Effector memory CD4-positive, alpha-beta T cell (primary cell): ENCODE measurements at places on chromosomes 16 and 17.

DNA sequence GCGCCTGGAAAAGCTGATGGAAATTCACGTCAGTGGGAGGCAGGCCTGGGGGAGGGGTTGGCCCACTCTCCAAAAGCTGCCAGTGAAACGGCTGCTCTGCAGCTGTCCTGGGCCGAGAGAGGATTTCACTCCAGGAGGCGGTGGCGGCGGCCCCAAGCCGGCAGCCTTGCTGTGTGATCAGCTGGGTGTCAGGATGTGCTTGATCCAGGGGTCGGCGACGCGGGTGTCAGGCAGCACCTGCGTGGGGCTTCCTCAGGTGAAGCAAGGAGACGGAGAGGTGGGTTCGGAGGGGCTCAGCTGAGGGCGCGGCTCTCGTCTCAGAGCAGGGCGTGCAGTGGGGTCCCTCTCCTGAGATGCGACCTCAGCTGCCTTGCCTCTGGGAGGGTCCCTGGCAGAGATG lies 7.0 kb downstream of the CBFA2T3 start:
- DNase-seq, result no peak

DNA sequence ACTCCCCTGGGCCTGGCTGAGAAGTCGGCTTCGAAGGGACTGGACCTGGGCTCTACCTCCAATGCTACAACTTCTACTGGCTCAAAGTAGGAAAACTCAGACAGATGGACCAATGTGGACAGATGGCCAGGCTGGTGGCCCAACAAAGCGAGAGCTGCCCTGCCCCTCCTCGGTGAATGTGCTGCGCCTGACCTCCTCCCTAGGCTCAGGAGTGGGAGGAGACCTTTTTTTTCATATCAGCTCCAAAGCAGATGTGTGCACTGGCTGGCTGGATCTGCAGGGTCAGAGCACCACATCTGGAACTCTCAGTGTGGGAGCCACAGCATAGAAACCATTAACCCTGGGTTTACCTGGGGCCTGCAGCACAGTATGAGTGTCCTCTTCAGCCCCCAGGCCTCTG lies 20.8 kb downstream of the ATP6V0D1 start:
- DNase-seq, result no peak

GRCh38 chr17:56085576-56086267 lies 67.6 kb upstream of the ANKFN1 start:
- DNase-seq, result no peak

GRCh38 chr16:52227851-52228250 lies 319.1 kb downstream of the TOX3 start:
- DNase-seq, result no peak

DNA sequence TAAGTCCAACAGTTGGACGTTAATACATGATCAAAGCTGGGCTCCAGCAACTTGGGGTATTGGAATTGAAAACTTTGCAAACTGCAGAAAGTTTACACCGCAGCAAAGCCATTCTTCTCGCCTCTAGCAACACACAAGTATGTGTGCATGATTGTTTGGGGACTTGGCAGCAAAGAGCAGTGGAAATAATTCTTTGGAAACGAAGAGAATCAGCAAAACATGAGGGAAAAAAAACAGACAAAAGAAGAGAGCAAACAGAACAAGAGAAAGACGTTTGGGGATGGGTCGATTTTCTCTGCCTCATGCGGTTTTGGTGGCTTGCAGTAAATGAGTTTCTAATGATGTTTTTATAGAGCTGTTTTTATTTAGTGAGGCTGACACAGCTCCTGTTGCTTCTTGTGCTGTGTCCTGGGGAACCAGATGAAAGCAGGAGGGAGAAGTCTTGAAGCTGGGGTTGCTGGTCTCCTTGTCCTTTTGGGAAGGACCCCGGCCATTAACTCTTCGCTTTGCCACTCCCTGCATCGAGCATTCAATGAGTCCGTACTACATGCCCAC lies 502.9 kb downstream of the GRIN2A start:
- DNase-seq, result no peak

GRCh38 chr16:57115514-57116182 lies 23.3 kb downstream of the CPNE2 start:
- no peak for DNase-seq

DNA sequence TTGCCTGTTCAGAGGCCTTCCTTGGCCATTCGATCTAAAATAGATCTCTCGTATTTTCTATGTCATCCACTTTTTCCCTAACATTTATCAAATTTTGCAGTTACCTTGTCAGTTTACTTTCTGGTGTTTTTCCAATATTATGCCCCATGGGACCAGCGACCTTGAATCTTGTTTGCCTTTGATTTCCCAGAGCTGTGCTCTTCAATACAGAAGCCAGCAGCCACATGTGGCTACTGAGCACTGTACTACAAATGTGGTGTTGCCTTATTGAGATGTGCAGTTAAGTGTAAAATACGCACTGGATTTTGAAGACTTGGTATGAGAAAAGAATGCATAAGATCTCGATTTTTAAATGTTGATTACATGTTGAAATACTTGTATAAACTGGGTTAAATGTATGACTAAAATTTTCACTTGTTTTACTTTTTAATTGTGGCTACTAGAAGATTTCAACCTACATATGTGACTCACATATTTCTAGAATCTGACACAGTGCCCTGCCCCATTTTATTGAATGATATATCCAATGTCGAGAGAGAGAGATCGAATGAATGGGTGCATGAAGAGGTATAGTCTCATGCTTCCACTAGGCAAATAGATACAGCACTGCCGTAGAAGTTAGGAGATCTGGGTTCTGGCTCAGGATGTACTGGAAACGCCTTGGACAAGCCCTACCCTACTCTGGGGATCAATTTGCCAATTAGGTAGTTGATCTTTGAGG lies 824 bp upstream of the PSME3 start:
- no peak for DNase-seq

DNA sequence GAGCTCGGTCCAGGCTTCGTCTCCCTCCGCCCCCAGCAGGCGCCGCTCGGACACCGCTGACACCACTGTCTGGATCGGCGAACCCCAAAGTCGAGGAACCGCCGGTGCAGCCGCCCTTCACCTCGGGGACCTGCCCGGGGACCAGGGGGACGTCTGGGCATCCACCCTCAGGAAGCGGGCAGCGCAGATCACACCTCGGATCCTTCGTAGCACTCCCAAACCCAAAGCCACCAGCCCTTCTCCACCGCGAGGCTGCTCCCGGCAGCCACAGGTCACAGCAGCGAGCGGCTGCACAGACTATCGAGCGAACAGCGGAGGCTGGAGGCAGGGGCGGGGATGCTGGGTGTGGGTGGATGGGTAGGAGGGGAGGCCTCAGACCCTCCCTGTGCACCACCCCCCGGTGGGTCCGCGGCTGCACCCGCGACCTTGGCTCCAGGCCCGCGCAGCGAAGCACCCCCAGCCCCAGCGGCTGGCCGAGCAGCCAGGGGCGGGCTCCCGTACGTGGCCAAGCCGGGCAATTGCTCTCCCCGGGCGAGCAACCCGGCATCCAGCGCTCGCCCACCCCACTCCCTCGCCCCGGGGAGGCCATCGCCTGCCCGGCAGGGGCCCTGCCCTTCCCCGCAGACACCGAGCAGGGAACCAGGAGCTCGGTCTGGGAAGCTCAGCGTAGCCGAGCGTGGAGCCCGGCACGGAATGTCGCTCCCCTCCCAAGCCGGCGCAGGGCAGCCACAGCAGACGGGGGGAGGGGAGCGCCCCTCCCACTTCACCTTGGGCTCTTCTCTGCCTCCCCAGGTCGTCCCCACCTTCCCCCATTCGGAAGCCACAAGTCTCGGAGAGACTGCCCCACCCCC lies 1.0 kb downstream of the SDK2 start:
- no peak for DNase-seq

DNA sequence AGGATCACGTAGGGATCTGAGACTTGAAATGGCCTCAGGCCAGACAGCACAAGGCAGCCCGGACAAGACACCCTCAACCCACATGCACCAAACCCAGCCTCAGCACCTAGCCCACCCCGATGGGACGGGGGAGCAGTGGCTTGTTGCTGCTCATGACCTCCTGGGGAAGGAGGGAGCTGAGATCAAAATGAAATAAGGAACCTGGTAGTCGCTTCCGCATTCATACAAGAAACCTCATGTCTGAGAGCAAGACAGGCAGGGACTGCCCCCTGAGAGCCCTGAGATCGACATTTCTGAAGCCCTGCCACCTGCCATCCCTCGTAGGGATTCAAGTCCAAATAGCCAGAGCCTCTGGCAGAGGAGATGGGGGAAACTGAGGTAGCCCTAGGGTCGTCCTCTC lies 5.7 kb upstream of the CEP131 start:
- DNase-seq, result no peak

DNA sequence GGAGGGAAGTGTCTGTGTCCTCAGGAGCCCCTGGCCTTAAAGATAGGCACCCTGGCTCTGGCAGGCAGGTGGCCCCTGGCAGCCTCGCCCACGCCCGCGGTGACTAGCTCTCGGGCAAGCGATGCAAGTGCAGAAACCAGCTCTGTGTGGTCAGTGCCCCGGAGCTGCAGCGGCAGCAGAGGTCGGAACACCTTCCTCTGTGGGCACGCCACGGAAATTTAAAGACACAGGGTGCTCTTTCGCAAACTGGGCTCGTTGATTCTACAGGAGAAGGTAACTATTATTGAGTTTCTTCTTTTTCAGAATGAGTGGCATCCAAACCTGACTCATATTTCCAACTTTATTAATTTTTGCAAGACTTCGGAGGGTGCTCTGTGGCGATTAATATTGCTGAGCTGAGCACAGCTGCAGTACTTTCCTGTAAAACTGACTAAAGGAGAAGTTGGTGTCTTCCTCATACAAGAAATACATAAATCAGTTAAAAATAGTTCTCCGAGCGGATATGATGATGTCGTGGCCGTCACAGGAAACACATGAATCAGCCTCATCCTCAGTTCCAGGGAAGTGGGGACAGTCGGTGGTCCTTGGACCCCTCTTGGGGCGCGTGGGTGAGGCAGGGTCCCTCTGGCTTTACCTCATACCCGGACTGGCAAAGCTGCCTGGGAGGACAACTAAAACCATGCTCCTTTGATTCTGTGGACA lies 120.2 kb downstream of the METRNL start:
- no peak for DNase-seq

- DNase-seq, result no peak
Observed at GRCh38 chr17:3681057-3681456, 12.4 kb downstream of the EMC6 start.

GRCh38 chr16:82456683-82457082 lies 170.1 kb upstream of the CDH13 start:
- no peak for DNase-seq

DNA sequence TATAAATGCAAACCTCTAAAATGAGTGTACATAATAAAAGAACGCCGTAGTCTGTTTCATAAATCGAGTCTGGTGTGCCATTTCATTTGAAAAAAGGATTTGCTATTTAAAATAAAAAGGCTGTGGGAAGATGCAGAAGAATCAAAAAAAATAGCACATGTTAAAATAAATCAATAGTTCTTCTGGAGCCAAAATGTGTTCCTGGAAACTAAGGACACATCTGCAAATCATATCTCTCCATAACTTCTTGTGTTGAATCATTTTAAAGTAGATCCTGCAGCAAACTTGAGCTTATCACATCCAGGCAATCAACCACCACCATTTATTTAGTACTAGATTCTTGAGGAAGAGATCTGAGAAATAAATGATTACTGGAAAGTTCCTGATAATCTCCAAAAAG lies 29.0 kb downstream of the XPO6 start:
- no peak for DNase-seq

- DNase-seq, result no peak
Observed at GRCh38 chr17:8436844-8437171, 1.1 kb downstream of the NDEL1 start.

GRCh38 chr16:6698548-6698947 lies 634.1 kb upstream of the RBFOX1 start:
- no peak for DNase-seq

GRCh38 chr17:62626719-62627218 lies 701 bp upstream of the MRC2 start:
- DNase-seq, result no peak

DNA sequence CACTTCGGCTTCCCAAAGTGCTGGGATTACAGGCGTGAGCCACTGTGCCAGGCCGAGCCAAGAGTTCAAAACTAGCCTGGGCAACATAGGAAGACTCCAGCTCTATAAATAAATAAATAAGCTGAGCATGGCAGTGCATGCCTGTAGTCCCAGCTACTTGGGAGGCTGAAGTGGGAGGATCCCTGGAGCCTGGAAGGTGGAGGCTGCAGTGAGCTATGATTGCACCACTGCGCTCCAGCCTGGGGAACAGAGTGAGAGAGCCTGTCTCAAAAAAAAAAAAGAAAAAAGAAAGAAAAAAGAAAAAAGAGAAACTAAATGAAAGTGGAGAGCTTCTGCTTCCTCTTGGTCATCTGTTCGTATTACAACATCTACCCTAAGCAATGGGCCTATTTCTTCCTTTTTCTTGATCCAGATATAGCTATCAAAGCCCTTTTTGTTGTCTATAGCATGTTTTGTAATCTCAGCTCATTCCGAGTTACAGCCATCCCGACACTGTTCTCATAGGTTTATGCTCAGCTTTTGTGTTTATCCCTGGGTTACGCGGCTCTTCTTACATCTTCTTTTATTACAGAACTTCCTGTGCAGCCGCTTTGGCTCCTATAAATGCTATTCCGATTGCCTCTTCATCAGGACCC lies 14.1 kb upstream of the MAPK3 start:
- DNase-seq, result no peak

GRCh38 chr16:1377406-1378010 lies 25.8 kb downstream of the GNPTG start:
- DNase-seq, result no peak

DNA sequence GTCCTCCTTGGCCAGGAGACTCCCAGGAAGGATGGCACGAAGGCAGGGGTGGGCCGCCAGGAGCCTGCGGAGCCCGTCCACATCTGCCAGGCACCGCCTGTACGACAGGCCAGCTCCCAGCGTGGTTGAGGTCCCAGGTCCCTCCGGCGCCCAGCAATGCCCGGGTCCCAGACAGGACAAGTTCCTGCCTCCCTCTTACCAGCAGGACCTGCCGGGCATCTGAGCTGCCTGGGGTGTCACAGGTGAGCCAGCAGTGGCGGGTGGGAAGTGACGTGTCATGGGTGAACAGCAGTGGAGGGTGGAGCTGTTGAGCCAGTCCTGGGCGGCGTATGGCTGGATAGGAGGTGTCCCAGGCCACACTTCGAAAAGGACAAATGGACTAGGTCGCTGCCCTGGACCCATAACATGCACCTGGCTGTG lies 15.7 kb upstream of the BAHCC1 start:
- no peak for DNase-seq

- no peak for DNase-seq
Observed at GRCh38 chr16:85974428-85975375, 75.7 kb downstream of the IRF8 start.
